T-helper 17 cell (primary cell): ENCODE measurements at places on chromosomes 3 and 15. TPM values are rescaled to one million over a fixed set of nuclear protein-coding genes. Genes with fewer than 3 reads are reported as not detected.

DNA sequence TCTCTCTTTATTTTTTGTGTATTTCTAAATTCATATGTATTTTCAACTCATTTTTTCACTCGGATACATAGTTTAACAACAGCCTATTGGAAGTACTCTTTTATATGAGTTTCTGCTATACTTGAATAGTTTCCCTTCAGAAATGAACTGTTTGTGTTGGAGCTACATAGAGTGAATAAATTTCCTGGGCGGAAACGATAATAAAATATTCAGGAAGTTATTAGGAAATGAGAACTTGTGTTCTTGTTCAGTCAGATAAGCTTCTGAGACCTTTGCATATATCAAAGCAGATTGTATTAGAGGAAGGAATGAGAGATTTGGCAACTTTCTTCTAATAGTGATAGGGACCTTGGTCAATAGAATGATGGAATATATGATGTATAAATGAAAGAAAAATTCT is 27.3 kb downstream of the NEO1 start:
- no peak for DNase-seq

DNA sequence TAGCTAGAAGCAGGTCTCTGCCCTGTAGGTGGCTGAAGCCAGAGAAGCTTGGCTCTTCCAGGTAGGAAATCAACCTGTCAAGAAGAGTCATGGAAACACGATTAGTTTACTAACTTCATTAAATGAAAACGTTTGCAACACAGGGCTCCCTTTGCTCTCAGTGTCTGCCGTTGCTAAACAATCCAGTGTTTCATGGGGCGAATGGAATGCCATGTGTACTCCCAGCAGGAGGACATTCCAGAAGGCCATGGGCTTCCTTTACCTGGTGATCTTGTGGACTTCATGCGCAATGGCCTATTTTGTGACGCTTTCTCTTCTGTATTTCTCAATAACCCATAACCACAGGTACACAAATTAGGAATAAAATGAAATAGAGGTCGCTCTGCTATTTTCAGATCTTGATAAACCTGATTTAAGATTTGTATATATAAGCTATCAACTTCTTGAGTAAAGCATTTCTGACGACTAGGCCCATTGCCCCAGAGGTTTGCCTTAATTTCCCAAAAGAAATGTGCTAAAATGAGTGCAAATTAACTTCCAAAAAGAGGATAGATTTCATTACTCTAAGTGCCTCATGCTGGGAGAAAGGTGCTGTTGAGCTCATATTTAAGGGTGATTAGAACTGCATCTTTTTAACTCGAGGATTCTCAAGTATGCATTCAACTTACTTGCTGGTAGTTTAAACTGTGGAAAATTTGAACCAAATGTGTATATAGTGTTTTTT is 171.0 kb downstream of the EPHA3 start:
- DNase-seq = no peak

DNA sequence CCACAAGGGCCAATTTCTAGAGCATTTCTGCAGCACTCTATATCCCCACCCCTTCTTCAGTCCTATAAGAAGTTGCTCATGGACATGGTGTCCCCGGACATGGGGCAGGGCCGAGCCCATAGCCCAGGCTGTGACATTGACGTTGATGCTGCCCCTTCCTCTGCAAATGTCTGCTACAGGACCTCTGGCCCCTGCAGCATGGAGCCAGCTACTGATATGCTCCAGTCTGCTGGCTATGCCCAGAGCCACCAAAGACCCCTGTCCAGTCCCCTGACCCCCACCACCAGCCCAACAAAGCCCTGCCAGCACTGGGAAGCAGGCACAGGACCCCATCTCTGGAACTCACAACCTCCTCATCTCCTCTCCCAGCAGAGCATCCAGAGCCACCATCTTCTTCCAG is 120.1 kb upstream of the SMAD3 start:
- no peak for DNase-seq

- no peak for DNase-seq
Measured at GRCh38 chr3:170809007-170809974, 60.7 kb downstream of the RPL22L1 start.

GRCh38 chr3:149152420-149152819 is 23.0 kb downstream of the HPS3 start:
- no peak for DNase-seq

DNA sequence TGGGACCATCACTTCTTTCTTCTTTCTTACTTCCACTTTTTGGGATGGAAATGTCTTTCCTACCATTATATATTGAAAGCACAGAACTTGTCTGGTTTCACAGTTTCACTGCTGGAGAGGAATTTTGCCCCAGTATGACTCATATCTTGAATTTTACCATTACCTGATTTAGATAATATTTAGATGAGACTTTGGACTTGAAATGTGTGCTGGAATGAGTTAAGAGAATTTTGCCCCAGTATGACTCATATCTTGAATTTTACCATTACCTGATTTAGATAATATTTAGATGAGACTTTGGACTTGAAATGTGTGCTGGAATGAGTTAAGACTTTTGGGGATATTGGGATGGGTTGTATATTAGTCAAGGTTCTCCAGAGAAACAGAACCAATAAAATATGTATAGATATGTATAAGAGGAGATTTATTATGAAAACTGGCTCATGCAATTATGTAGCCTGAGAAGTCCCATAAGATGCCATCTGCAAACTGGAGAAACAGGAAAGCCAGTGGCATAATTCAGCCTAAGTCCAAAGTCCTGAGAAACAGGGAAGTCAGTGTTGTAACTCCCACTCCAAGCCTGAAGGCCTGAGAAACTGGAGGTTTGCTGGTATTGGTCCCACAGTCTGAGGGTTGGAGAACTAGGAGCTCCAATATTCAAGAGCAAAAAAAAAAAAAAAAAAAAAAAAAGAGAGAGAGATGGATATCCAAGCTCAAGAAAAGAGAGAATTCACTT is 1029.2 kb downstream of the EPHA3 start:
- DNase-seq = no peak

- DNase-seq = no peak
Measured at GRCh38 chr15:36757189-36757814, 177.9 kb downstream of the CDIN1 start.

DNA sequence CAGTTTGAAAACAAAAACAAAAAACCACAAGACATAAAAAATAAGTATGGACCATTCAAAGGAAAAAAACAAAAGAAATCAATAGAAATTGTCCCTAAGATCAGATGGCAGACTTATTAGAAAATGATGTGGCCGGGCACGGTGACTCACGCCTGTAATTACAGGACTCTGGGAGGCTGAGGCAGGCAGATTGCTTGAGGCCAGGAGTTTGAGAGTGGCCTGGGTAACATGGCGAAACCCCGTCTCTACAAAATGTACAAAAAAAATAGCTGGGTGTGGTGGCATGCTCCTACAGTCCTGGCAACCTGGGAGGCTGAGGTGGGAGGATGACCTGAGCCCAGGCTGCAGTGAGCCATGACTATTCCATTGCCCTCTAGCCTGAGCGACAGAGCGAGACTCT is 16.6 kb downstream of the SPCS1 start:
- DNase-seq = no peak

- DNase-seq = no peak
Measured at GRCh38 chr3:160949460-160949859, 155.7 kb downstream of the B3GALNT1 start.

GRCh38 chr3:42505128-42505848 is 2.8 kb downstream of the VIPR1 start:
- peak; percentile 4 for DNase-seq

DNA sequence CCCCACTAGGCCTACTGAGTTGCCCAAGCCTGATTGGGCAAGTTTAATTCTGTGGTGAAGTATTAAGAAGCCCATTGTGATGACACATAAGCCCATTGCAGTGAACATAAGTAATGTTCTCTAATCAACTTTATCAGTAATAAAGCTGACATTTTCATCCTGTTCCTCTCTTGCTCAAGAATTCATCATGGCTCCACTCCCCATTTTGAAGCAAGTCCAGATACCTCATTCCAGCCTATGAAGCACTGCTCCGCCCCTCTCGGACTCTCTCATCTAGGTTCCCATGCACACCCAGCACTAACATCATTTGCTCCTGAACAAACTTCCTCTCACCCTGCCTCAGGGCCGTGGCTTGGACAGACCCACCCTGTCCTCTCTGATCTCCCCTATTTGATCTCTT is 10.5 kb downstream of the SHF start:
- DNase-seq = no peak

Gene GAP43
- total RNA-seq = not detected

Gene ARRDC4
- 2.0 TPM for total RNA-seq

Gene AMT
- total RNA-seq = 5.9 TPM

Gene KLHL18
- 50.8 TPM for total RNA-seq
